ENCODE measurements at places on chromosomes 5 and 9. TPM values are rescaled to one million over a fixed set of nuclear protein-coding genes. Genes with fewer than 3 reads are reported as not detected.

DNA sequence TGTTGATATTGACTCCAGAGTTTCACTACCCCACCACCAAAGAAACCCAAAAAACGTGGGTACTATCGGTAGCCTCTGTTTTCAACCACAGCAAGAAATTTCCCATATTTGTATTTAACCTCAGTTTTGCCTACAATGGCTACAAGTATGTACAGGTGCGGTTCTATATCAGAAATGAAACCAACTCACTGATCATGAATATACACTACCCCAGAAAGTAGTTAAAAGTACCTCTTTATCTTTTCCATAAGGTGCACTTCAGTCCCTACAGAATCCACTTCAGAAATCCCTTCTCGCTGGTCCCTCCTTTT lies 140.6 kb upstream of the SLC12A2 start:
- DNase-seq = no peak

The PCDHGB2 gene
- total RNA-seq = 3.7 TPM

The CDK9 gene
- 96.2 TPM for total RNA-seq

- no peak for DNase-seq
Observed at GRCh38 chr5:58902765-58903164, 319.9 kb downstream of the RAB3C start.

Data from lower lobe of right lung (tissue), 2 donors.